Activated gamma-delta T cell (primary cell): ENCODE measurements at places on chromosomes 11 and 22.

DNA sequence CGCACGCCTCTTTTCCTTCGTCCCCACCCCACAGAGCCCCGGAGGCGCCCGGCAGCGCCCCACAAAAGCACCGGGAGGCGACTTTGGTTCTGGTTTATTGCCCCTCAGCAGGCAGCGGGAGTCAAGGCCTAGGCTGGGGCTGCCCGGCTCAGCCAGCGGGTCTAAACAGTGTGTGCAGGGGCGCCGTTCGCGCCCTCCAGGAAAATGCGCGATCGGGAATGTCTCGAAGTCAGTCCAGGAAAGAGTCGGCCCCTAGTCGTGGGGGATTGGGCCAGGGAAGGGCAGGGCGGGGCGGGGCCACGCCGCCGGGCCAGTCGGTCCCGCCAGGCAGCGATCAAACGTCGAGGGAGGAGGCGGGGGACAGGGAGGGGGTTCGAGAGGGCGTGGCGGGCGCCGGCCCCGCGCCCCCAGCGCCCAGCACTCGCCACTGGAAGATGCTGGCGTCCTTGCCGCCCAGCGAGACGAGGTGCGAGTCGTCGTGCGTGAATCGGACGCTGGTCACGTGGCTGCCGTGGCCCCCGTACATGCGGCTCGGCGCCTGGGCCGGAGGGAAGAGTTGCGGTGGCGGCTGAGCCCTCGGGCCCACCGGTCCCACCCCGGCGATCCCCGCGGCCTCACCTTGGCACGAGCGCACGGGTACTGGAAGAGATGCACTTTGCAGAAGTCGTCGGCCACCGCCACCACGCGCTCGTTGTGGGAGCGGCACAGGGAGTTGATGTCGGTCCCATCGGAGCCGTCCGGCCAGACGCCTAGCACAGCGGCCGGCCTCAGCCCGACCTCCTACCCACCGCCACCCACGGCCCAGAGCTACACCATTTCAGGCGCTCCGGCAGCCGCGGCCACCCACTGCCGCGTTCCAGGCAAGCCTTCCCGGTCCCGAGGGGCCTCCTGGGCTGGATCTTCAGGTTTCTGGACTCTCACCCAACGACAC is 741 bp upstream of the MTA2 start:
- DNase-seq: peak; percentile 38

DNA sequence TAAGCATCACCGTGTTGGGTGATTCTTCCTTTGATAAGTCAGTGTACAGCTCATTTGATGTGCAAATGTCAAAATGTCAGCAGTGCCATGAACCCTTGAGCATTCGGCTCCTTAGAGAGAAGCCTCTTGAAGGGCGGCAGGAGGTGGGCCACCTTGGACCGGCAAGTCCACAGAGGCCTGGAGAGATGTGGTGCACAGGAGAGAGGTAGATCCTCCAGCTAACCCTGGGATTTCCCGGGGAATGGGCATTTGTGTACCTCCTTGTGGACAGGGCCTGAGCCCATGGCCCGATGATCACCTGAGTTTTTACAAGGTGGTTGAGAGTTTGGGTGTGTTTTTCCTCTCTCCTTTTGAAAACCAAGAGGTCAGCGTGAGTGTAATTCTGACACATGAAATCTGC is 133.2 kb upstream of the RCN1 start:
- no peak for DNase-seq

GRCh38 chr11:64285885-64286800 is 495 bp downstream of the GPR137 start:
- DNase-seq: no peak

DNA sequence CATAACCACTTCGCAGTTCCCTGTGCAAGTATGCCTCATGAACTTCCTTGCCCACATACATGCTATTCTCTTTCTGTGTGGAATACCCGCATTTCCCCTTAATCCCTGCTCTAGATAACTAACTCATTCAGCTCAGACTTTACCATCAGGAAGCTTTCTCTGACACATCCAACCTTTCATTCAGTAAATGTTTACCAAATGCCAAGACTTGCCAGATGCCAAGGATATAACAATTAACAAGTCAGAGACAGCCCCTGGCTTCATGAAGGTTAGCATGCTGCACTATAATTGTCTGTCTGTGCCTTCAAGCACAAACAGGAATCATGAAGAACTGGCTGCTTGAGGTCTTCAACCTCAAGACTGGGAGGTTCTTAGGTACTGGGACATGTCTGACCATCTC is 71.2 kb upstream of the GDPD4 start:
- no peak for DNase-seq

- no peak for DNase-seq
Measured at GRCh38 chr11:35847473-35847872, 96.4 kb upstream of the LDLRAD3 start.

DNA sequence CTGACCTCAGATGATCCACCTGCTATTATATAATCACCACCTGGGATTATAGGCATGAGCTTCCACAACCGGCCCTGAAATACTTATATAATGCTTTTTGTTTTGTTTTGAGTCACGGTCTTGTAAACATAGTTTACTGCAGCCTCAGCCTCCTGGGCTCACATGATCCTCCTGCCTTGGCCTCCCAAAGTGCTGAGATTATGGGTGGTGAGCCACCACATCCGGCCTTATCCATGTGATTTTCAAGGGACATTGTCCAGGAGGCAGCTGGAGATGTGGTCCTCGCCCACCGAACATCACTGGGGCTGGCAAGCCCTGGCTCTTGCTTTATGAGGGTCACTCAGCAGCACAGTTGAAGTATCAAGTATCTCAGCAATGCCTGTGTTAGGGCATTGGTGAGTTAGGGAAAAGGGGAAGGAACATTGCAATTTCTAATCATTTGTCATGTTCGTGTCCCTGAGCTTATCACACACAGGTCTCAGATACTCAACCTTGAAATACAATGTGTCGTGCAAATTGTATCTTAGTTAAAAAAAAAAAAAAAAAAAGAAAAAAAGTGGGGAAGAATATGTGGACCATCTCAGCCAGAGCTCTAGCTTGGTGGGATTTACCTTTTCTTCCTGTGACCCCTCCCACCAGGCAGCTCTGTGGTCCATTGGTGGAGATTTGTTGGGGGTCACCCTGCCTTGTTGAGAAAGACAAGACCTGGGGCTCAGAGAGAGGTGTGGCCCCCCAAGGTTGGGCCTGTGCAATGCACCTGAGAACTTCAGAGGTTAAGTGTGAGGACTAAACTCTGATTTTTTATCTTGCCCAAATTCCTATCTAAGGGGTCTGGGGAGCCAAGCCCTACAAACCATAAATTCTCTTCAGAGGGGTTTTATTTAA is 40.4 kb upstream of the MAPK1 start:
- DNase-seq: no peak

DNA sequence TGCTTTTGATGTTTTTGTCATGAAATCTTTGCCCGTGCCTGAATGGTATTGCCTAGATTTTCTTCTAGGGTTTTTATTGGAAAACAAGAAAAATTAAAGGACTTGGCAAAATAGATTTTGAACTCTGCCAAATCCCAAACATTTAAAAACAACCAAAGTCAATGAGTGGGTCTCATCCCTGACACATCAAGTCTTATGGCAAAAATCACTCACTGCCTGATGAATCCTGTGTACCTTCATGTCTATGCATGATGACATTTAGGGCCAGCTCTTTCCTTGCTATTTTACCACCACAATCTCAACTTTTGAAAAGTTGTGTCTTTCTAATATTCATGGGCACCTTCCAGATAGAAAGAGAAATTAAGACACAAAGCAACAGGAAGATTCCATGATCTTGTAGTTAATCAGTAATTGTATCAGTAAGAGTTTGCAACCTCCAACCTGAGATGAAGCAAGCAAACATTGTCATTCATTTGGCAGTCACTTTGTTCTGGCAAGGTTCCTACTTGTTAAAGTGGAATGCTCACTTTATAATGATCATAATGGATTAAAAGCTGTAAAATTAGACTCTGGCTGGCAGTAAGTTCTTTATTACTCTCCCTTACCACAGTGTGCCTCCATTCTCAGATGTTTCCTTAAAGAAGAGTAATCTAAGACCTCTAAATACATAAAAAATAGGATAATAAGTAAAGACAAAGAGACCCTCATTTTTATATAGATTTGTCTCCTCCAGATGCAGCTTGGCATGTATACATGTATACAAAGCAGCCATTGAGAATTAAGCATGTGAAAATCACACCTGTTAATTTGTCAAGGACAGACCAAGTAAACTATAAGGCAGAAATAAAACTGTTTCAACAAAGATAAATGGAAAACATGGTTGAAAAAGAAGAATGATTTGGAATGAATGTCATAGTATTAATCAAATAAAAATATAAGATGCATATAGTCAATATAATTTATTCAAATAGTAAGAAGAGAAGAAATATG is 51.6 kb downstream of the ETS1 start:
- DNase-seq: no peak

GRCh38 chr11:3092603-3093141 is 35.4 kb upstream of the CARS1 start:
- DNase-seq: no peak

GRCh38 chr11:4748438-4748837 is 21.3 kb downstream of the OR51F1 start:
- no peak for DNase-seq

- no peak for DNase-seq
Measured at GRCh38 chr11:133078012-133078411, 454.3 kb downstream of the OPCML start.

GRCh38 chr11:57477507-57478189 is 17.3 kb downstream of the RTN4RL2 start:
- DNase-seq: no peak

DNA sequence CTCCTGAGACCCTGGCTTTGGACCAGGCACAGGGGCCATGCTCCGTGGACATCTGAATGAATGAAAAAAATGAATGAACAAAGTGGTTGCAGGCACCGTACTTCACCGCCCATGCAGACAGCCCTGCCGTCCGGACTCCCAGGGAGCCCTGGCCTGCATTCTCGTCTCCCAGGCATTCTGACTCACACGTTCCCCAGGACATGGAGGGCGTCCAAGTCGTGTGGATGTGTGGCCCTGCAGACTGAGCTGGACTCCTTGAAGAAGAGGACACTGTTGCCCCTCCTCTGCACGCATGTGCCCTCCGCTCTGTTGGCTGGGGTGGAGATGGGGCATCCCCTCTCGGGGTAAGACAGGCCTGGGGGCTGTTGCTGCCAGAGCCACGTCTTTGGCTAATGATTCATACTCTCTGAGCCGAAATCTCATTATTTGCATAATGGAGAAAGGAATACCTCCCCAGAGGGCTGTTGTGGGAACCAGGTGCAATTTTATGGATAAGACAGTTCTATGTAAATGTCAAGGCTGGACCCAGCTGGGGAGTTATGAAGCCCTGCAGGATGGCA is 49.7 kb downstream of the RTL6 start:
- DNase-seq: no peak

DNA sequence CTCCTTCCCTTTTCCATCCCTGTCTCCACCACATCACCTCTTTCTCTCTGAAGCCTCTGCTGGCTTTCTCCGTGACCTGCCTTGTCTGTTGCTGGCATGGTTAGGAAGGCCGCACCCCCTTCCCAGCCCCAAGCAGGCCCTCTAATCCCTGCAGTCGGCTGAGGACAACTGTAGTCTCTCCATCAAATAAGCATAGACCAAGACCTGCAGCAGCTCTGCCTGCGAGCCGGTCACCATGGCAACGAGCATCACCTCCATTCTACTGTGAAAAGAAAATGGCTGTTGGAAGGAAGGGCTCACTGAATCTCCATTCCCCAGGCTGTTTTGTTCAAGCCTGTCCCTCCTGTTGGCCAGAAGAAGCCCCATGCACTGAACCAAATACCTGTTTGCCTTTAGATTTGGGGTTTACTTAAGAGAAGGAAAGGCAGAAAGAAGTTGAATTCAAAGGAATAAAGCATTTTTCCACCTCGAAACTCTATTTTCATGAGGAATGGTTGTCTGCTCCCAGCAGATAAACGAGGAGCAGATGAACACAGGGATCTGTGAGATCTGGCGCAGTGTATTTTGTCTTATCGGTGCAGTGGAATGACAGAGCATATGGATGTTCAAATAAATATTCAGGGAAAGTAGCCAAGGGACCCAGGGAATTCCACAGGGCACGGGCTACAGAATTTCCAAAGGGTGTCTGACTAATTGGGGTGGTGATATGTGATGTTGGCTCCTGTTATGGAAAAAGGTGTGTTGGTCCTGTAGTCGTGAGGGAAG is 113.1 kb upstream of the TTC12 start:
- DNase-seq: no peak

- DNase-seq: no peak
Measured at GRCh38 chr11:76008474-76008873, 193.5 kb downstream of the UVRAG start.

GRCh38 chr11:106216281-106216680 is 138.8 kb downstream of the AASDHPPT start:
- no peak for DNase-seq

- no peak for DNase-seq
Measured at GRCh38 chr11:11856638-11857037, 14.9 kb downstream of the USP47 start.
